Mononuclear cell (primary cell): ENCODE measurements at places on chromosomes 5 and 9. TPM values are rescaled to one million over a fixed set of nuclear protein-coding genes. Genes with fewer than 3 reads are reported as not detected.

The PCDHGB7 gene
- total RNA-seq, result 0.31 TPM

The PIGO gene
- 8.7 TPM for total RNA-seq

The PCDHB8 gene
- total RNA-seq, result not detected

The CEMIP2 gene
- total RNA-seq, result 220 TPM

The DMRTA1 gene
- total RNA-seq, result under 0.01 TPM

The SLC30A5 gene
- total RNA-seq, result 21.1 TPM
